Retinal pigment epithelial cell (primary cell): ENCODE measurements at places on chromosomes 3 and 15.

DNA sequence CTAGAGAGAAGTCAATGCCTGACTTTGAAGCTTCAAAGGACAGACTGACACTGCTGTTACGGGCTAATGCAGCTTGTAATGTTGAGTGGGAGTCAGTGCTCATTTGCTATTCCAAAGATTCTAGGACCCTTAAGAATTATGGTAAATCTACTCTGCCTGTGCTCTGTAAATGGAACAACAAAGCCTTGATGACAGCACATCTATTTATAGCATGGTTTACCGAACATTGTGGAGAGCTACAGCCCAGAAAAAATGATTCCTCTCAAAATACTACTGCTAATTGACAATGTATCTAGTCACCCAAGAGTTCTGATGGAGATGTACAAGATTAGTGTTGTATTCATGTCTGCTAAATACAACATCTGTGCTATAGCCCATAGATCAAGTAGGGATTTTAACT is 262.3 kb downstream of the EPHA6 start:
- no peak for DNase-seq

DNA sequence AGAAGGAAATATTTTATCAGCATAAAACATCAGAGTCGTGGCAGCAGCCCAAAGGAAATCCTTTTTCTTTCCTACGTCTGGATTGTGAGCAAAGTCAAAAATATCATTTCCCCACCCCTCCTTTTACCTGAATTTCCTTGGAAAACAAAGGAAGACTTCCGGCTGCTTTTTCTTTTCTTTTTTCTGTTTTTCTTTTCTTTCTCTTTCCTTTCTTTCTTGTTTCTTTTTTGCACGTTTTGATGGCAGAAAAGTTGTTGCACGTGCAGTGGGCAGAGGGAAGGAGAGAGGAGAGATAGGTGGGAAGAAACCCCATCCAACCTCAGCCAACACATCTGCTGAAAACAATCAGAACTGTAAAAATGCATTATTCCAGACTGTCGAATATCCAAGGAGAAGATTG is 544 bp upstream of the MYO1E start:
- DNase-seq, result no peak

DNA sequence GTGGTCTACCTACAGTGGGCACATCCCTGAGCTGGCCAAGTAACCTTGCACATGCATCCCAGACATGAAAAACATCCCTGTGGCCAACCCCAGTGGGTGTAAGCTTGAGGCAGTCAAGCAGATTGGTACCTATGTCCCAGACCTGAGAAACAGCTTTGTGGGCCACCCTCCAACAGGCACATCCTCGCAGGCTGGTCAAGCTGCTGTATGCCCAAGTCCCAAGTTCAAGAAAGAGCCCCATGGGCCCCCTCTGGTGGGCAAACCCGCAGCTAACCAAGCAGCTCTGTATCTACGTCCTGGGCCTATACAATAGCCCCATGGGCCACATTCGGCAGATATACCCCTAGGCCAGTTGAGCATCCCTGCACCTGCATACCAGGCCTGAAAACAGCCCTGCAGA is 186.3 kb upstream of the GPR149 start:
- DNase-seq, result no peak

DNA sequence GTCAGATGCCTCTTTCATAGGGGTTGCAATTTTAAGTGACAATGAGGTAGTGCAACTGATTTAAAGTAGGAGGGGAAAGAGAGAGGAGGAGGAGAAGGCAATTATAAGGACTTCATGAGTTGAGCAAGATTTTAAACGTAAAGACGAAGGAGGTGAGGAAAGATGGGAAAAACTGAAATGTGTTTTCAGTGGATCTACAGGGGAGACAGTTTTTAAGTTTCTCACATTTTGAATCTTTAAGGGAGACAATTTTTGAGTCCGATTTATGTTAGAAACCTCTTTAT is 68.7 kb upstream of the LIMD1 start:
- no peak for DNase-seq

DNA sequence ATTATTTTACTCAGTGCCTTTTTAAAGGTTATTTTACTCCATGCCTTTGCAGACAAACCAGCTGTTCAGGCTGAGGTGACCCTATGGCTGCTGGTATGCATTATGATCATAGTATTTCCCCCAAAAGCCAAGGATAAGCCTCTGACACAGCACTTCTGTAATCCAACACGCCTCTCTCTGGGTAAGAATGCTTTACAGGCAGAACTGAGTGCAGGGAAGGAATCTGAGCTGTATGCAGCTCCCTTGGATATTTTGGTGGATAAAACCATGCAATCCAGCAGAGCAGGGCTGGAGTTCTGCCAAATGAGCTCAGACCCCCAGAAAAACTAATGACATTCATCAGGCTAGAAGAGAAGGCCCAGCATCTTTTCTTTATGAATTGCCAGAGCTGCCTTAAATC is 11.7 kb upstream of the MAP1A start:
- peak; percentile 56 for DNase-seq
